Neuronal stem cell (in vitro differentiated cells): ENCODE measurements at places on chromosomes 11 and 22.

DNA sequence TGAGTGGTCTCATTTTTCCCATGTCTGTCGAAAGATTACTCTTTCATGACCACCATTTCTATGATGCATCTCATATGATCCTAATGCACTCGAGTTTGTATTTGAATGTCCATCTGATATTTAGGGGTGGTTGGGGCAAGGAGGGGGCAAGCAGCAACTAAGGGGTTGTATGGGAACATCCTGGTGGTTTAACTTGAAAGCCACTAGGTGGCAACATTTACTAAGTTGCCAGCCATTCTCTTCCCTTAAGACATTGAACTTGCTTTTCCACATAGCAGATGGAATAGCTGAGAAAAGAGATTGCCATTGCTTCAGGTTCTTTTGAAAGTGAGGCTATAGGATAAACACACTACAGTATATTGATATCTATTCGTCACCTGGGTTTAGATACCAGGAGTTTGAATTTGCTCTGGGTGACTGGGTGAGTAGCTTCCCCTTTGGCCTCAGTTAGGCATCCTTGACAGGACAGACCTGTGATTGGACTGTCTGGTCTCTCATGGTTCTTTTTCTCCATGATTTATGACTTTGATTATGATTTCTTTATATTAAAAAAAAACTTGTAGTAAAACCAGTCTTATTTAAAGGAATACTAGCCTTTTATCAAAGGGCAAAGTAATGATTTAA, 32.4 kb downstream of the NF2 start:
- no peaks in the 10 kb centered on the region for H3K27me3 ChIP-seq
- no peak overlapping the region for H3K4me3 ChIP-seq
- H3K36me3 ChIP-seq = peaks cover 21% of the 10 kb centered on the region
- no peak for DNase-seq

DNA sequence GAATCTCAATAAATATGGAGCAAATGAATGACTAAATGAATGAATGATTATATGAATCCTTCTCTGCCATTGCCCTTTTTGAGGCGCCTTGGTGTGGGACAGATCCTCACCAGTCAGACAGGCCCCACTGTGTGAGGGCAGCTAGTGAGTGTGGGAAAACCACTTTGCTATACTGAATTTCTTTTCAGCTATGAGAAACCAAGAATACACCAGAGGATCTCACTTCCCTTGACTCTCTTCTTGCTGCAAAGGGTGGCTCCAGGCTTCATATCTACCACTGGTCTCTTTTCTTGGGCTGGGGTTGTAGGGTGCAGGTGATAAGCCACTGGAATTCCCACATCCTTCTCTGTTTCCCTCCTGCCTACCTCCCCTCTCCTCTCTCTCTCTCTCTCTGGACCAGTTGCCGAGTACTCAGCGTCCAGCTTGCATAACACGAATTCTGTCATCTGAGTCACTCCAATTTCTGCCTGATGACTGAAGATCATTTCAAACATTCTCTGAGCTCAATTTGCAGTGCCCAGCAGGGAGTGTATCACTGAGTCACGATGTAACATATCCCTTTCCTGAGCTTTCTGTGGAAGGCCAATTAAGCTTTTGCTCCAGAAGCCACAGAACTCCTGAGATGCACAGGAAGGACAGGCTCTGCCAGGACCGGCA, 304.3 kb upstream of the NCAM1 start:
- no peaks in the 10 kb centered on the region for H3K27me3 ChIP-seq
- H3K4me3 ChIP-seq = no peak overlapping the region
- no peaks in the 10 kb centered on the region for H3K4me1 ChIP-seq
- H3K36me3 ChIP-seq = no peaks in the 10 kb centered on the region
- DNase-seq = no peak

- H3K27me3 ChIP-seq = no peaks in the 10 kb centered on the region
- H3K4me3 ChIP-seq = no peak overlapping the region
These were observed 131.8 kb upstream of the RAG2 start for GRCh38 chr11:36729825-36730224.

GRCh38 chr11:74272276-74272675, 39.2 kb downstream of the P4HA3 start:
- no peaks in the 10 kb centered on the region for H3K36me3 ChIP-seq
- H3K27ac ChIP-seq = no peak overlapping the region
- H3K4me3 ChIP-seq = no peak overlapping the region
- no peaks in the 10 kb centered on the region for H3K27me3 ChIP-seq

DNA sequence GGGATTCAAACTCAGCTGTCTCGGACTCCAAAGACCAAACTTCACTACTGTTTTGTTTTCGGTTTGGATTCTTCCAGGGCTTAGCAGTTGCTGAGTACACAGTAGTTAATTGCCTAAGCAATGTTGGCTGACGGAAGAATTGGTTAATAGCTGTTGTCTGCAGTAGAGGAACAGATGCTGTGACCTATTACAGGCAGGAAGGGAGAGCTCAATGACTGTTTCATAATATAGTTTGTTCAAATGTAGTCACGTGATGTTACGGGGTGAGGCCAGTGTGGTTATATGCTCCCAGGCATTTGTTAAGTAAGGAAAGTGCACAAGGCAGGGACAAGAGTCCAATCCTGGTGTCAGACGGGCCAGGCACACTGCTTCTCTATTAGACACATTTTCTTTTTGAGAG, 222.6 kb upstream of the CCDC90B start:
- H3K27me3 ChIP-seq = no peaks in the 10 kb centered on the region
- no peak for DNase-seq
- H3K4me3 ChIP-seq = no peak overlapping the region
- H3K36me3 ChIP-seq = no peaks in the 10 kb centered on the region

- no peak overlapping the region for H3K4me3 ChIP-seq
- H3K4me1 ChIP-seq = peaks cover 2% of the 10 kb centered on the region
- DNase-seq = no peak
- no peaks in the 10 kb centered on the region for H3K27me3 ChIP-seq
- no peak overlapping the region for H3K27ac ChIP-seq
- no peaks in the 10 kb centered on the region for H3K36me3 ChIP-seq
These were observed 258.7 kb upstream of the CCDC90B start for GRCh38 chr11:83544846-83545245.

GRCh38 chr11:87033561-87033960, 4.2 kb upstream of the TMEM135 start:
- H3K27ac ChIP-seq = no peak overlapping the region
- peaks cover 6% of the 10 kb centered on the region for H3K4me1 ChIP-seq
- H3K4me3 ChIP-seq = no peak overlapping the region
- no peaks in the 10 kb centered on the region for H3K27me3 ChIP-seq
- no peaks in the 10 kb centered on the region for H3K36me3 ChIP-seq
- no peak for DNase-seq

DNA sequence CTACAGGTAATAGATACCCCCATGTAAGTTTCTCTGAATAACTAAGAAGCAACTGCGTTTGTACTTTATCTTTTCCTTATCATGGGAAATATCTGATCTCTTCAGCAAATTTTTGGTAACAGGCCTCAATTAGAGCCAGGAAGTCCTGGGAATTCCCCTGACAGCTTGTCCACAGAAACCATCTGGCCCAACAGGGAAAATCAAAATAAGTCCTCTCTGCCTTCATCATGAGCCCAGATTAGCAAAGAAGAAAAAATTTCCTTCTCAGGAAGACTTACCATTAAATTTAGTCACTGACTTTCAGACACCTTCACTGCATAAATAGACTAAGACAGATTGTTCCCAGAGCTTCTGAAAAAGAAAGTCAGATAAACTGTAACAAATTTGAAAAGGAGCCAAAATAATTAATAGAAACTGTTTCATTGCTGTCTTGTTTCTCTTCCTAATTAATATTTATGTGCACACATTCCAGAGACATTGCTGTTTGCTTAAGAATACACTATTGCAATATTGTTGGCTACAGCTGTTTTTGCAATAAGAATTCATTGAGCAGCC, 278.1 kb upstream of the FAT3 start:
- DNase-seq = no peak
- no peaks in the 10 kb centered on the region for H3K27me3 ChIP-seq
- H3K27ac ChIP-seq = no peak overlapping the region
- H3K36me3 ChIP-seq = no peaks in the 10 kb centered on the region

GRCh38 chr11:35098855-35099254, 40.1 kb upstream of the CD44 start:
- no peaks in the 10 kb centered on the region for H3K27me3 ChIP-seq
- H3K36me3 ChIP-seq = no peaks in the 10 kb centered on the region
- H3K4me1 ChIP-seq = no peaks in the 10 kb centered on the region
- DNase-seq = no peak

DNA sequence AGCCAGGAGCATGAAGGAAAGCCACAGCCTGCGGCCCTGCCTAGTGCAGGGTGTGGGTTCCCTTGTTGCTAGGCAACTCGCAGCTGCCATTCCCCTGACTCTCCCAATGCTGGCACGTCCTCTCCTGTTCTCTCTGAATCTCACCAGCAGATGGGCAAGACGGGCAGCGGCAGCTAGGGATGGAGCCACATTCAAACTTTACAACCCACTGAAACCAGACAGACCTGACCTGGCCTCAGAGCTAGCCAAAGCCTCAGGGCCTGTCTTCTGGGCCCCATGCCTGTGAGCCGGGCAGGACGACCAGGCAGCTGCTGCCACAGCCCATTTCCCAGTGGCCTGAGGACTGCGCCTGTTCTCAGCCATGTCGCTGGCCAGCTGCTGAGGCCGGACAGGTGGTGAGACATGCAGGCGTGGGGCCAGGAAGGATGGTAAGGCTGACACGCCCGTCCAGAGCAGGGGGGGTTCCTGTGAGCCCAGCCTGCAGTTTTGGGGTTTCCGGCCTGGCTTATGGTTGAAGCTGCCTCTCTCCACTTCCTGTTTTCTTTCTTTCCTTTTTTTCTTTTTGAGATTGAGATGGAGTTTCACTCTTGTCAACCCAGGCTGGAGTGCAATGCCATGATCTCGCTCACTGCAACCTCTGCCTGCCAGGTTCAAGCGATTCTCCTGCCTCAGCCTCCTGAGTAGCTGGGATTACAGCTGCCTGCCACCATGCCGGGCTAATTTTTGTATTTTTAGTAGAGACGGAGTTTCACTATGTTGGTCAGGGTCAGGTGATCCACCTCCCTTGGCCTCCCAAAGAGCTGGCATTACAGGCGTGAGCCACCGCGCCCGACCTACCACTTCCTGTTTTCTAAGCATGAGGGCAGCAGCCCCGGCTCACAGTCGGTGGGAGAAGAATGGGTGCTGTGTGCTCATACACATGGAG, 4.1 kb downstream of the SUN2 start:
- peaks cover 66% of the 10 kb centered on the region for H3K36me3 ChIP-seq
- DNase-seq = no peak
- peaks cover 9% of the 10 kb centered on the region for H3K4me1 ChIP-seq
- no peak overlapping the region for H3K4me3 ChIP-seq
- H3K27ac ChIP-seq = no peak overlapping the region
- H3K27me3 ChIP-seq = no peaks in the 10 kb centered on the region

- H3K27ac ChIP-seq = no peak overlapping the region
- peaks cover 83% of the 10 kb centered on the region for H3K36me3 ChIP-seq
- no peaks in the 10 kb centered on the region for H3K27me3 ChIP-seq
- H3K4me1 ChIP-seq = peaks cover 3% of the 10 kb centered on the region
- H3K4me3 ChIP-seq = no peak overlapping the region
- DNase-seq = no peak
These were observed 21.3 kb downstream of the PIK3IP1 start for GRCh38 chr22:31271026-31271425.

DNA sequence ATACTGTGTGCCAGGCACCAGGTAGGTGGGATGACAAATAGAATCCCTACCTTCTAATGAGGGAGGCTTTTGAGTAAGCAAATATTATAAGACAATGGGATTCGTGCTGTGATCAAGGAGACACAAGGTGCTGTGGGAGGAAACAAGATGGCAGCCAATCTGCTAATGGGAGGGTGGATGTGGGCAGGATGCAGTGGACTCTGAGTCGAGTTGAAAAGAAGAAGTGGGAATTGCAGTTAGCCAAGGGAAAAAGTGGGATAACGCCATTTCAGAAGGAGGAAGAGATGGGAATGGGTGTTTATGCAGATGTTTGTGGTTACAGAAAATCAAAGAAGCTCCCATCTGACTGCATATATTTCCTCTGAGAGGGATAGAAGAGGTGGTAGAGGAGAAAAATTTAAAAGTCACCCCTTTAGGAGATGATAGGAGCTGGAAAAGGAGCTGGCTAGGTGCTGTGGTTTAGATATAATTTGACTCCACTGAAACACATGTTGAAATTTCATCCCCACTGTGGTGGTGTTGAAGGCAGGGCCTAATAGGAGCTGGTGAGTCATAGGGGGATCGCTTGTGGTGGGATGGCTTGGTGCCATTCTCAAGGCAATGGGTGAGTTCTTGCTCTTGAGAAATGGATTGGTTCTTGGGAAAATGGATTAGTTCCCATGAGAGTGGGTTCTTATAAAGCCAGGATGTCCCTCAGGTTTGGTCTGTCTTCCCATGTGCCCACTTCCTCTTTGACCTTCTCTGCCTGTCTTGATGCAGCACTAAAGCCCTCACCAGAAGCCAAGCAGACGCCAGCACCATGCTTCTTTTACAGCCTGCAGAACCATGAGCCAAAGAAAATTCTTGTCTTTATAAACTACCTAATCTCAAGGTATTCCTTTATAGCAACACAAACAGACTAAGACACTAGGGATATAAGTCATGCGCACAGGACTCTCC, 30.0 kb upstream of the POU2AF1 start:
- H3K4me3 ChIP-seq = no peak overlapping the region
- H3K36me3 ChIP-seq = no peaks in the 10 kb centered on the region
- H3K27ac ChIP-seq = no peak overlapping the region
- DNase-seq = no peak
- no peaks in the 10 kb centered on the region for H3K27me3 ChIP-seq

DNA sequence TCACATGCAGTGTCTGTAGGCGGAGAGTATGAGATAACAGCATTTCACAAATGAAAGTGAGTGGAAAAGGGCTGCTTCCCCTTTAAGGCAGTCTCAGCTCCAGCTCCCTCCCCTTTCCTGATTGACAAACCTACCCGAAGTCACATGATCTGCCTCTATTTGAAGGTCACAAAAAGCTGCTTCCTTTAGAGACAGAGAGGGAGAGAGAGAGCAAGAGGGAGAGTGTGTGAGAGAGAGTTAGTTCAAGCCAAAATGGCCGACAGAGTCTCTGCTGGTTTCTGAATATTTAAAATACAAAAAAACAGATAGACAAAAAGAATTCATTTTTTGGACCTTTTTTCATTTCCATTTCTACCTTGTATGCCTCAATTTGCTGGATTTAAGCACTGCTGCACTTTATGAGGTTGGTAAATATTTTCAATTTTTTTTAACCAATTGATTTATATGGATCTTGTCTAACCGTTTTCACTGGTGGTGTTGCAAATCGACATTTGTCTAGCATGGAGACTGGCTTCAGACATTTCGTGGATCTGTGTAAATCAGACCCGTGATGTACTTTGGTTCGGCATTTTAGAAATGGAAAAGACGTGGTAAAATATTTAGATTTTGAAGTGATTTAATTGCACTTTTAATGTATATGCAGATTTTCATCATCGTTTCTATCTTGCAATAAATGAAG, at the start of gene TNRC6B:
Gene TNRC6B (plus strand): TSS at position 188 of the 679 bp plus-strand sequence. CDS start 211 bp downstream, at position 399.
- DNase-seq = peak; percentile 89
- H3K36me3 ChIP-seq = peaks cover 7% of the 10 kb centered on the region
- H3K27ac ChIP-seq = peak within 1 kb of the TSS; percentile 87
- H3K4me1 ChIP-seq = peaks cover 26% of the 10 kb centered on the region
- no peaks in the 10 kb centered on the region for H3K27me3 ChIP-seq
- peak within 1 kb of the TSS; percentile 85 for H3K4me3 ChIP-seq

- H3K36me3 ChIP-seq = no peaks in the 10 kb centered on the region
- no peak for DNase-seq
- H3K4me3 ChIP-seq = no peak overlapping the region
- no peaks in the 10 kb centered on the region for H3K4me1 ChIP-seq
- peaks cover 8% of the 10 kb centered on the region for H3K27me3 ChIP-seq
- H3K27ac ChIP-seq = no peak overlapping the region
These were observed 314.2 kb upstream of the SORL1-AS1 start for GRCh38 chr11:121766991-121767390.
